DMS79 treated with DMSO at 0.1 percent for 48 hours (cell line): ENCODE measurements at places on chromosomes 7 and 10.

DNA sequence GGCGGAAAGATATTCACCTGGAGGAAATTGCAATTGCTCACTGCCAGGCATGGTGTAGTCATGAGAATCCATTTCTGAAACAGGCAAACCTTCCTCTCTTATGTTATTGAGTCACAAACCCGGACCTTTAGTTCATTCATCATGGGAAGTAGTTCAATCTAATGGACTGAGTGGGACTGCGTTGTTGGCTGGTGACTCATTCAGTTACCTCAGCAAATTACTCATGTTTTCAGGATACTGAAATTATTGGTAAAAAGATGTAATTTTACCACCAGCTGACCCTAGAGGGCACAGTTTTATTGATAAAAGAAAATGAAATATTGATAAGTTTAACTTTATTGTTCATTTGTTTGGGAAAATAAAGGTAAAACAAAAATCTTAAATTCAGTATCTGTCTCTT is 1194.4 kb upstream of the SORCS1 start:
- no peak for DNase-seq

DNA sequence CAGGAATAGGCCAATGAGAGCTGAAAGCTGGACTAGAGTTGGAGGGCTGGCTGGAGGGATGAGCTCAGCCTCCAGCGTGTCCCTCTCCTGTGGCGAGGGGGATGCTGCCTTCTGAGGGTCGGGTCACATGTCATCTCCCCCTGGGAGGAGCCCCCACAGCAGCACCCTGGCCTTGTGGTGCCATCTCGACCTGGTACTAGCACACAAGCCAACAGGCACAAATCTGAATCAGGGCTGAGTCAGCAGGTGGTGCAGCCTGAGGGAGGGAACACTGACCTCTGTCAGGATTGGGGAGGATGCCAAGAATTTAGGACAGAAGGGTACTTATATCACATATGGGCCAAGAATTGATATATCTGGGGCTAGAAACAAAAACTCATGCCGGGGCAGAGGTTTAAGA is 280.4 kb downstream of the CELF2 start:
- DNase-seq, result no peak

GRCh38 chr10:72334196-72334824 is 20.4 kb downstream of the DNAJB12 start:
- peak; percentile 76 for DNase-seq

DNA sequence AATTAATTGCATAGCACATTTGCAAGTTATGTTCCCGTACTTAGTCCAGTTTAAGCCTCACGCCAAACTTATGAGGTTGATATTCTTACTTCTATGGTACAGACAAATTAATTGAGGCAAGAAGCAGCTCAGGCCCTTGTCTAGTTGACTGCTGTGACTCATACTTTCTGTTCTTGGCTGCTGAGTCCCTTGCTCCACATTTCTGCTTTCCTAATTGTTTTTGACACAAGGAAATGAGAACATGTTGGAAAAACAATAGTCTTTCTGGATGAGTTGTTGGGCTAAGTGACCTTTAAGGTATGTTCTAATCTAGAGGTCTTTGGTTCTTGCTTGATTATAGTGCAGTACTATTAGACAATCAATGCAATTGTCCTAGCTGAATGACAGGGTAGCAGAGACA is 331.8 kb downstream of the NRG3 start:
- no peak for DNase-seq

DNA sequence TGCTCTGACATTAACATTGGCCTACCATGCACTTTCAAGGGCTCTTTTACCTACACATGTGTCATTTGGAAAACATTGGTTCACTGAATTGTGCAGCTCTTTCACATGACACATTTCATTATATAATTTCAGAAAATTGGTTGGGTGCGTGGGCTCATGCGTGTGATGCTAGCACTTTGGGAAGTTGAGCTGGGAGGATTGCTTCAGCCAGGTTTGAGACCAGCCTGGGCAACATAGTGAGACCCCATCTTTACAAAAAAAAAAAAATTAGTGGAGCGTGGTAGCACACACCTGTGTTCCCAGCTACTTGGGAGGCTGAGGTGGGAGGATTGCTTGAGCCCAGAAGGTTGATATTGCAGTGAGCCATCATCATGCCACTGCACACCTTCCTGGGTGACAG is 3.9 kb downstream of the TASOR2 start:
- no peak for DNase-seq

- no peak for DNase-seq
Measured at GRCh38 chr7:93902777-93903423, 3.5 kb upstream of the GNGT1 start.
